ENCODE measurements at places on chromosomes 16 and 17.

- DNase-seq, result no peak
These were observed 604.3 kb upstream of the CA10 start for GRCh38 chr17:52762794-52763167.

DNA sequence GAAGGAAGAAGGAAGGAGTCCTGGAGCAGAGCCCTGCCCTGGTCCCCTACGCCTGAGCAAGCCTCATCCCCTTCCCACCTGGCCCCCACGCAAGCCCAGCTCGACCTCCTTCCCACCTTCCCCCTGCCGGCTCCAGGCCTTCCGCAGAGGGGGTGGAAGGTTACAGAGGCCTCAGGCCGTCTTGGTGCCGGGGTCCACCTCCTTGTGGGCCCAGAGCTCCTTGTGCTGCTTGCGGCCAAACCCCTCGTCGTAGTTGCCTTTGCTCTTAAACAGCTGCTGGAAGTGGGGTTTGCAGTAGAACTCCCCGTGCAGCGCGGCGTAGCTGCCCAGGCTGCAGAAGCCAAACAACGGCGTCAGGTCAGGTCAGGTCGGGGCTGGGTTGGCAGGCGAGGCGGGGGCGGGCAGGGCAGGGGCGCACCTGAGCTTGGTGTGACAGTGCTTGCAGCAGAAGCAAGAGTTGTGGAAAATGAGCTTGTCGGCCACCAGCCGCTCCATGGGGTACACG, 1.5 kb downstream of the LIMD2 start:
- DNase-seq, result no peak

DNA sequence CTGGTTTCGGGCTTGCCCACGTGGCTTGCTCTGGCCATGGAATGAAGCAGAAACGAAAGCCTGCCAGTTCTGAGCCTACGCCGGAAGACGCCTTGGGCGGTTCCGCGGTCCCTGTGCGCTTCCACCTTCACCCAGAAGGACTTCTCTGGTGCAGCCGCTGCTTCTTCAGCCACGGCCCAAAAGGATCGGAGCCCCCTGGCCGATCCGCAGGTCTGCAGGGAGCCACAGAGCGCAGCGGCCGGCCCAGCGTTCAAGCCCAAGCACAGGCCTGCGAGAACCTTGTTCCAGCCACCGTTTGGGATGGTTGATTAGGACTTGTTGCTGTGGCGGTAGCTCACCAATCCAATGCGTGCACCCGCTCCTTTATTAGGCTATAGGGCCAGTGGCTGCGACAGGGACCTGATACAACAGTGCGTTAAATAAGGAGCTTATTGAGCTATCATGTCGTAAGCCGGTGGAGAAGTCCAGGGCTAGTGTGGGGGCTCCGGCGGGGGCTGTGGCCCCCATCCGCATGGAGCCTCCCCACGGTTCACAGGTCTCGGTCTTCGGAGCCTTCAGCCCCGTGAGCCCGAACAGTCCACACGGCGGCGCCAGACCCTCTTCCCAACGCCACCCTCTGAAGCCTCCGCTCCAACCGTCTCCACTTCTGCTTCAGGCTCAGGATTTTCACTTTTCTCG, 10.2 kb upstream of the MPP2 start:
- no peak for DNase-seq

- DNase-seq, result no peak
These were observed 8.1 kb downstream of the C1QL1 start for GRCh38 chr17:44959821-44960531.

DNA sequence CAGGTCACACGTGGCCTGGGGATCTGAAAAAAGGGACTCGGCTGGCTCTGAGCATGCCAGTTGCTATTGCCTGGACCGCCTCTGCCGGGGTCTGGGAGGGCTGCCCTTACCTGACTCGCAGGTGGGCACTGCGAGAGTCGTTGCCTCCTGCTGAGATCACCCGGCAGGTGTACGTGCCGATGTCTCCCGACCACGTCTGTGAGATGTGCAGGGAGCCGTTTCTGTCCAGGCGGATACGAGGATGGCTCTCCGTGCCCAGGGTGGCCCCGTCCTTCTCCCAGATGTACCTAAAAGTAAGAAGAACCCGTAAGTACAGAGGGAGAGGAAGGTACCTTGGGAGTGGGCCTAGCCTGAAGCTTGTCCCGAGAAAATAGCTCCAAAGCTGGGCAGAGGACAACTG, 112.0 kb upstream of the CDC42EP4 start:
- no peak for DNase-seq

- peak; percentile 76 for DNase-seq
These were observed 180.2 kb downstream of the RPTOR start for GRCh38 chr17:80724775-80725266.

DNA sequence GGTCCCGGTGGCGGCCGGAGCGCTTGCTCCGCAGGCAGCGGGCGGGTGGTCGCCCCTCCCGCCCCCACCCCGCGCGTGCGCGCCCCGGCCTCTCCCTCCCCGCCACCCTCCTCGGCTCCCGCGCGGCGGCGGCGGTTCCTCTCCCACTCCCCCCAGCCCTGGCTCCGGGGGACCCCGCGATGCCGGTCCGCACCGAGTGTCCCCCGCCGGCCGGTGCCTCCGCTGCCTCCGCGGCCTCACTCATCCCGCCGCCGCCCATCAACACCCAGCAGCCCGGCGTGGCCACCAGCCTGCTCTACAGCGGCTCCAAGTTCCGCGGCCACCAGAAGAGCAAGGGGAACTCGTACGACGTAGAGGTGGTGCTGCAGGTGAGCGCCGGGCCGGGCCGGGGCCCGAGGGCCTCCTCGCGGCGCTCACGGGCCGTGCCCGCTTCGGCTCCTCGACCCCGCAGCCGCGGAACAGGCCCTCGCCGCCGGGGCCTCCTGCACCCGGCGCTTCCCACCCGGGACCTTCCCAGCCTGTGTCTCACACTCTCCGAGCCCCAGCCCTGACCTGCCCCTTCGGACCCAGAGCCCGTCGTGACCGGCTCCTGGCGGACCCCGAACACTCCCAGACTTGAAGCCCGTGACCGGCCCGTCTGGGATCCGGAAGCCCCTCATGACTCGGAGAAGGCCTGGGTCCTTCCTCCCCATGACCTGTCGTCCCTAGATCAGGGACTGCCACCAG, 490 bp downstream of the GID4 start:
- DNase-seq, result peak; percentile 21

DNA sequence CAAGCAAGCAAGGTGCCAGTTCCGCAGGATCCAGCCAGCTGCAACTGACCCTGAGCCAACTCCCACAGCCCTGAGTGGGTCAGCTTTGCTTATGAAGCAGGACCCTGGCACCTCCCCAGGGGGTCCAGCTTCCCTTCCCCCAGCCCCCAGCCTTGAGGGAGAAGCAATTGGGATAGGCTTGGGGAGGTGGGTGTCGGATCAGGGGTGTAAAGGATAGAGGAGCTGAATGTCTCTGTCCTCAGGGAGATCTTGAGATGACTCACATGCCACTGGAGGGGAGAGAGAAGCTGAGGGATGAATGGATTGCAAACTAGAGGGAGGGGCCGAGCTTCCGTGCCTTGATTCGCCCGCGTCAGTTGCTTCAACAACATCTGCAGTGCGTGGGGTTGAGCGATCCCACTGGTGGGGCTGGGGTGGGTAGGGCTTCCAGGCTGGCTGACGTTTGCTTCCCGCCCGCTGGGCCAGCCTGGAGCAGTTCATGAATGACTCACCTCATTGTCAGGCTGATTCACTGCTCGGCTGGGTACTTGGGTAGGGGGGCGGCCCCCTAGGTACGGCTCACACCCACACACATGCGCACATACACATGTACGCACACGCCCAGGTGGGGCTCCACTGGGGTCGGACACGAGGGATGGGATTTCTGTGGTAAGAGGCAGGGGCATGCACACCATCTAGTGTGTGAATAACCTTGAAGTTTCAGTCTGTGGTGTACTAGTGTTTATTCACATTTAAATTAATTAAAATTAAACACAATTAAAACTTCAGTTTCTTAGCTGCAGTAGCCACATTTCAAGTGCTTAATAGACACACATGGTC, 3.6 kb upstream of the HROB start:
- DNase-seq, result peak; percentile 98

- peak; percentile 77 for DNase-seq
These were observed 31.5 kb downstream of the QPRT start for GRCh38 chr16:29710227-29711219.

DNA sequence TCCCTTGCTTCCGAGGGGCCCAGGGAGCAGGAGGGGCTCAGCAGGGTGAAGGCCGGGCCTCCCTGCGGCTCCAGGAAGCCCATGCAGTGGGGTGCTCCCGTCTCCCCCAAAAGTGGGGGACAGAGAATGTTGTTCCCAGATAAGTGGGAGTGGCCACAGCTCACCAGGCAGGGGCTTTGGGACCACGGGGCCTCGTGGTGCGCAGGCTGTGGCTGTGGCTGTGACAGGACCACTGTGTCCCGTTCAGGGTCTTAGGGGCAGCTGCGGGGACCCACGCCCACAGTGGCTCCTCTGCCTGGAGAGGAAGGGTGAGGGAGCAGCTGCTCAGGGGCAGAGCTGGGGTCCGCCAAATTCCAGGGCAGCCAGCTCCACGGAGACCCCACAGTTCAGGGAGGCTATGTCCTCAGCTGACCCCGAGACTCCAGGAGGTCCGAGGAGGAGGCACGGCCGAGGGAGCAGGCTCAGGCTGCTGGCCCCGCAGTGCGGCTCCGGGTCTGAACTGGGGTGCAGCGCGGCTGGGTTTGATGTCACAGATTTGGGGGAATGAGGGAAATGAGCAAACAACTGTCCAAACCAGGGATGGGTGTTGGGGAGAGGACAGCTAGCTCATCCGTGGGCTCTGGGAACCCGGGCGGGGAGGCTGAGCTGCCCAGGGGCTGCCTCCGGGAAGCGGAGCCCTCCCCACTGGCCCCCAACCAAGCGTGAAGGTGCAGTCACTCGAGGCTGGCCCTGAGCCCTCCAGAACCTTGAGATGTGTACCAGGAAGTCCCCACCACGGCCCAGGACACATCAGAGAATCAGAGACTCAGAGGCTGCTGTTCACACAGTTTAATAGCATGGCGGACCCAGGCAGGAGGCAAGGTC, 23.4 kb downstream of the TPSD1 start:
- DNase-seq, result no peak

DNA sequence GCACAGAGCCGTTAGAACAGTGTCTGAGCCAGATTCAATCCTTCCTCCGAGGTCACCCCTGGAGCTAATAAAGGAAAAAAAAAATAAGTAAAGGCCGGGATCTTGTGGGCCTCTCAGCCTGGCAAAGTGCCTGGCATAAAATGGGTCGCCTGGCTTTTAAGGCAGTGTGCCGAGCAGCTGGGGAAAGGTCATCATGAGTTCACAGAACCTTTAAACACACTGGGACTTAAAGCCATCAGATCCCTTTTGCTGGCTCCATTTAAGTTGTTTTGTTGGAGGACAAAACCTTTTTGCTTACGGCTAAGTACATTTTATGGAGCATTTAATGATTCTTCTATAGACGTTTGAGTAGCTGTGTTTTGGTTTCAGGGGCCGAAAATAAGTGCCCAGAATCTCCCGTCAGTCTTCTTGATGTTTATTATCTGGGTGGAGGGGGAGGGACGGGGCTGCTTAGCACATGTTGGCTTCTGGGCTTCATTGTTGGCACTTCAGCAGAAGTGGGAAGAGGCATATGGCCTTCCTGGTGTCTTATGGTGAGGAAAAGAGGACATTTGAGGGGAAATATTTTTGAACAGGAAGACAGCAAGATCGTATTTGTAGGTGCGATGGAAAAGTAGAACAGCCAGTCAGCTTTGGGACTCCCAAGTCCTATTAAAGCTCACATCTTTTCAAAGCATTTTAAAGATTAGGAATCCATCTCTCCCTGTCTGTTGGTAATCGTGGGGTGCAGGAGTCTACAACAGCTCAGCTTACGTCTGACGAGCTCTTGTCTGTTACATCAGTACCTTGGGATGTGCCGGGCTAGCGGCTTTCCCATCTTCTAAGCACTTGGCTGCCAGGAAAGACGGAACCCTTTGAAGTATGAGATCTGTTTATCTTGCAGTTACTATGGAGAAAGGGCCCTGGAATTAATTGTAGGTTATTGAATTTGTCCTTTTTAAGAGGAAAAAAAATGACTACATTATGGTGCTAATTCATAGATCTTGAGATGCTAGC, 31.1 kb downstream of the RBFOX1 start:
- no peak for DNase-seq

GRCh38 chr16:179211-180092, 807 bp upstream of the HBQ1 start:
- DNase-seq, result no peak
